ENCODE measurements at places on chromosomes 11 and 22. TPM values are rescaled to one million over a fixed set of nuclear protein-coding genes. Genes with fewer than 3 reads are reported as not detected.

- DNase-seq = no peak
Measured at GRCh38 chr11:9396310-9396709, 11.9 kb downstream of the IPO7 start.

DNA sequence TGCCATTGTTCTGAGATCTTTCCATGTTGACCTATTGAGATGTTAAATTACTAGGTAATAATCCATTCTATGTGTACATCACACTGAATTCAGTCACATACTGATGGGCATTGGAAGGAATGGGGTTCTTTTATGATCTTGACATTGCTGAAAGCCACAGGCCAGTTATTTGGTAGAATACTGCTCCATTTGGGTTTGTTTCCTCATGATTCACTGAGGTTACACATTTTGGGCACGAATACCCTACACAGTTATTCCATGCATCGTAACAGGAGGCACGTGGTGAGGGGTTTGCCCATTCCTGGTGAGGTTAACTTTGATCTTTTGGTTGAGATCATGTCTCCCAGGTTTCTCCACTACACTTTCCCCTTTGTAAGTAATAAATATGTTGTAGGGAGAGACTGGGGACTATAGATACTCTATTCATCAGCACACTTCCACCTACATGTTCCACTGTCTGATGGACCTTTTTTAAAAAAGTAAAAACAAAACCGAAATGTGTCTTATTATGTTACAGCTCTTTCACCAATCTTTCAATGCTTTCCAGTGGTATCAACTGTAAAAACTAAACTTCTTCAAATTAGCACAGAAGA is 12.0 kb upstream of the FOLR1 start:
- DNase-seq = no peak

GRCh38 chr11:61069427-61069826 is 32.9 kb upstream of the CD5 start:
- no peak for DNase-seq

Gene SYCE3
- not detected for total RNA-seq

Gene HEPN1
- not detected for total RNA-seq
